ENCODE measurements at places on chromosomes 16 and 17.

DNA sequence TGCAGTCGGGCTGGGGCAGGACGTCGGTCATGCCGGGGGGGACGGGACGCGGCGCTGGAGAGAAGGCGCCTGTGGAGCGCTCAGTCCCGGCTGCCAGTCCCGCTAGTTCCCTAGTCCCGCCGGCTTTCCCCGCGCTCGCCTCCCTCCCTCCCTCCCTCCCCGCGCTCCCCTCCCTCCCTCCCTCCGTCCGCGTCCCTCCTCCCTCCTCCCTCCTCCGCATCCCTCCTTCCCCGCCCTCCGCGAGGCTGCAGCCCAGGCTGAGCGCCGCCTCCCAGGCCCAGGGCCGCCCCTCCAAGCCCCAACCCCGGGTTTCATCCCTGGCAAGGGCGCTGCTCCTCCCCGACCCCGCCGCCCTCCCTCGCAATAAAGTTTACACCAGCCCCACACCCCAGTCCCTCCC is 34.8 kb downstream of the TIMM22 start:
- DNase-seq, result no peak

DNA sequence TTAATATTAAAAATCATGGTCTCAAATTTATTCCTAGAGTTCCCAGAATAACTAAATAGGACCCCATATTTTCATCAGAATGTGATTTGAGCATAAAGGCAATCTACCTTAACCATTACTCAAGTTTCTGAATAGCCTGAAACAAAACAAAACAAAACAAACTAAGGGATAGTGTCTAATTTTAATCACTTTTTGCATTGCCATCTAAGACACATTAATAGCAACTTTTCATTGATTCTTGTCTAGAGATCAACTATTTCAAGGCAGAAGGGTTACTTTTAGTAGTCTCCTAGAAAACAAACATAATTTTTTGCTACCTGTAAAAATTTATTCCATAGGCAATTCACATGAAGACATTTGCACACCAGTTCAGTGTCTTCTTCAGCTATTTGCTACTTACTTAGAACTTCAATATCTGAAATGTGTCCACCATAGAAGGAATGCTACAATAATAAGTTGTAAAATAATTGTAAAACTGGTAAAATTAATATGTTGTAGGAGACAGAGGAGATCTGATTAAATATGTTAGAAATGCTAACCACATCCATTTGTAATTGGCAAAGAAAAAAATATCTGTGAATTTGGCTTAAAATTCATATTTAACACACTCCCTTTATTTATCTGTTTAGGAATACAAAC is 94.7 kb downstream of the SKAP1 start:
- DNase-seq, result no peak

DNA sequence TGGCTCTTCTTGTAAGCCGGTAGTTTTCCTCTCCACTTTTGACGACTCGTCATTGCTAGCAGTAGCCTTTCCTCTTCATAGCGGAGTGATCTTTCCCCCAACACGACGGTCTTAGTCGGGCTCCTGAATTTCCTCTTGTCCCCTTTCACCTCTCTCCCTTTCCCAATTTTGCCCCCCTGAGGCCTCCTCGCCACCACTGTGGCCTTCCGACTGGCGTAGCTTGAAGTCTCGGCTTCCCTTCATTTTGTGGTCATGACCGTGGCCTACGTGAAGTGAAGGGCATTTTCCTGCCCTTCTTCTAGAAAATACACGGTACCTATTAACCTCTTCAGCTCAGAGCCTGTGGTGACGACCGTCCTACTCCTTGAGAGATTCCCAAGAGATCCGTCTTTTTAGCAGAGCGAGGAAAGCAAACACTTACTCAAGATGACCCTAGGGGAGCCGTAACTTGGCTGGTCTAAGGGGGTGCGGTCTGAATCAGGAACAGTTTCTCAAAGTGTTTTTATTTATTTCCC is 787 bp downstream of the PRKAR1A start:
- no peak for DNase-seq

DNA sequence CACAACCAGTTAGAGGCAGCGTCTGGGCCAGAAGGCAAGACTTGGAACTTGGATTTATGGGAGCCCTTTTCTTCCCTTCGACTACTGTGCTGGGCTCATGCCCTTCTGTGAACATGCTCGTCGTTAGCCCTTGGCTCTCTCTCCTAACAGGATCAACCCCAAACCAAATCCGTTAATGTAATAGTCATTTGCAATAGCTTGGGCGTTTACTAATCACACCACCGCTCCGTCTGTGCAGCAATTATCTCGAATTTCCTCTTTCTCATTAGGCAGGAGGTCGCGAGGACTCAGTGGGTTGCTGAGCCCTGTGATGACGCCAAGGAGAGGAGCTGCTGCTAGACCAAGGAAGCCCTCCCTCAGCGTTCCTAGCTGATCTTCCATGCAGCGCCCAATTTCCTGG is 114.7 kb downstream of the ENGASE start:
- DNase-seq, result no peak

GRCh38 chr16:66846831-66847230 is 2.6 kb downstream of the CA7 start:
- DNase-seq, result no peak

DNA sequence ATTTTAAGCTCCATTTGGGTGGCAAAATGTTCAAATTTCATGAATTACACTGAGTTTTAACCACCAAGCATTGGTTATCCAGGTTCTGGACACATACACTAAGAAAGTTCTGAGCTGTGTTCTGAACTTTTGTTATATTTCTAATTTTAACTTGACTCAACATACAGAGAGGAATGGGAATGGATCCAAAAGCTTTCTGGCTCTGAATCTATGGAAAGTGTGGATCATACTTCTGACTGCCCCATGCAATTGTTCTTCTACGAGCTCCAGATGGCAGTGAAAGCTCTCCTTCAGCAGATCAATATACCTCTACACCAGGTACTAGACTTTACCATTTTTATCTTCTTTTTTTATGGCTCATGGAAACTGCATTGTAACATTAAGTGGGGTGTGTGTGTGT is 113.0 kb upstream of the NOG start:
- no peak for DNase-seq

DNA sequence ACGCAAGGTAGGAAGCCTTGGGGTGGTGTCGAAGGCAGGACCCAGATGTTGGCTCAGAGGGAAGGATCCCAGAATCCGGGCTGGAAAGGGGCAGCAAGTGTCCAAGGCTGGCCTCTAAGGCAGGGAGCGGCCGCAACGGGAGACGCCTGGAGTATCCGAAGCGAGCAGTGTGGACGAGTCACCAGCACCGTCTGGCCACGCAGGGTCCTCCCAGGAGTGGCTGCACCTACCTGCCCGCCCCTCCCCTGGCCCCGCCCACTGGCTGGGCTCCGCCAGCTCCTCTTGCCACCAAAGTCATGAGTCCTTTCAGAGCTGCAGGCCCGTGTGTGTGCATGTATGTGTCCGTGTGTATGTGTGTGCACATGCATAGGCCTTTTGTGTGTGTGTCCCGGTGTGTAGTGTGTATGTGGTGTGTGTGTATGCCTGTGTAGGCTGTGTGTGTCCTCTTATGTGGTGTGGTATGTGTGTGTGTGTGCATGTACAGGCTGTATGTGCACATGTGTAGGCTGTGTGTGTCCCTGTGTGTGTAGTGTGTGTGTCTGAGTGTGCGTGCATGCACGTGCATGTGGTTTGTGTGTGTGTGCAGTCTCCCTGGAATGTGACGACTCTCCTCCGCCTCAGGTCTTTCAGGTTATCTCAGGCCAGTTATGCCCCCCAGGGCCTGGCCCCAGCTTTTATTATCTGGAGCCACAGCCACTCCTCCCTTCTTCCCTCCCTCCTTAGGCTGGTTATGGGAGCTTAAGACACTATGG is at the start of gene PRSS8:
Gene PRSS8, minus strand, starts transcription at position 193 of the 752 bp plus-strand sequence. CDS start 229 bp downstream, outside the sequence.
- no peak for DNase-seq

DNA sequence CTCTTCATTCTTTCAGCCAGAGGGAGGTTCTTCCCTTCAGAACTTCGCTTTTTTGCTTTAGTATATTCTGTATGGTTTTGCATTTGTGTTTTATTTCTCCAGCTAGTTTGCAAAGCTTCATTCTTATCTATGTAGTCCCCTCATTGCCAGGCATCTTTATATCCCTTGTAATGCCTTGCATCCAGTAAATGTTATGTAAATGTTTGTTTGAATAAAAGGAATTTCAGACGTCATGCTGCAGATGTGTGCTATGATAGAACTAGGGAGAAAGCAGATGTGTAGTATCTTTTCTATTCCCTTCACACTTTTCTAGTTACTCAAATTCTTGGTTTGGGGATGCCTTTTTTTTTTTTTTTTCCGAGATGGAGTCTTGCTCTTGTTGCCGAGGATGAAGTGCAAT is 62.6 kb upstream of the RASL10B start:
- no peak for DNase-seq

DNA sequence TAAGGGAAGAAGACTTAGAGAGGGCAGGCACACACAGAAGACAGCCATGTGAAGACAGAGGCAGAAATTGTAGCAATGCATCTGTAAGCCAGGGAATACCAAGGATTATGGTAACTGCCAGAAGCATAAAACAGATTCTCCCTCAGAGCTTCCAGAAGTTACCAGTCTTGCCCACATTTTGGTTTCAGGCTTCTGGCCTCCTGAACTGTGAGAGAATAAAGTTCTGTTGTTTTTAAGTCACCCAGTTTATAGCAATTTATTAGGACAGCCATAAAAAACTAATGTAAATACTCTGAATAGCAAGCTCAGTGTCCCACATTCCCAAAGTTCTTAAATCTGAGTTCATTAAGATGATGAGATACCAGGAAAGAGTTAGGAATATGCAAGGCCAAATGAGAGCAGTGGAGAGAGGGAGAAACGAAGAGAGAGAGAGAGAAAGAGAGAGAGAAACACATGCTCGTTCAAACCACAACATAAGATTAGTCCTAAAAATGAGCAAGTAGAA is 123.4 kb downstream of the HS3ST3A1 start:
- no peak for DNase-seq

- no peak for DNase-seq
These were observed 81.5 kb upstream of the DHX40 start for GRCh38 chr17:59483860-59484259.

DNA sequence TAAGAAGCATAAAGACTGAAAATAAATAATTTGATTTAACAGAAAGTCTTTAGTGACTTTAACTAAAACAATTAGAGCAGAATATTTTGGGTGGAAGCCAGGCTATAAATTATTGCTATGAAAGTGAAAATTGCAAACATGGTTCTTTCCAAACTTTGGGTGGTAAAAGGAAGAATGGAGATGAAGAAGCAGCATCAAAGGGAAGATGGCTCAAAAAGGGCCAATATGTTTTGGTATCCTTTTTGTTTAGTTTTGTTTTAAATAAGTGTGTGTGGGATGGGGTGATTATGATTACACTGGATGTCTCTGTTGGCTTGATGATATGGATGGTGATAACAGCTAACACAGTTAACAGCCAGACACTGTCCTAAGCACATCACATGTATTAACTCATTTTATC is 153.7 kb downstream of the CYB561 start:
- no peak for DNase-seq

GRCh38 chr17:74289688-74290087 is 15.7 kb downstream of the DNAI2 start:
- DNase-seq, result no peak

GRCh38 chr16:67542464-67542863 is 13.8 kb downstream of the RIPOR1 start:
- DNase-seq, result no peak

DNA sequence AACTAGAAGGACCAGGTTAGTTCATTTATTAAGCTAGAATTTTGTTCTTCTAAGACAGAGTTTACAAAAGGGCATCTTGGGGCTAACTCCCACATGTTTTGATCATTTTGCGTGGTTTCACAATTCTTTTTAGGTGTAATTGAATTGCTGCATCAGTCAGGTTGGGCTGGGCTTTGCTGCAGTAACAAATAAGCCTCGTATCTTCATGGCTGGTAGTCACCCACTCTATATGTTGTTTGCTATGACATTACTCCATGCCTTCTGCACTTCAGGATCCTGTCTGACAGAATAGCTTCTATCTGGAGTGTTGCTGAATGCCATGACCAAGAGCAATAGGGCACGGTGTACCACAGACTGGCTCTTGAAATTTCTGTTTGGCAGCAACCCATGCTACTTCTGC is 10.6 kb upstream of the IRX3 start:
- no peak for DNase-seq

DNA sequence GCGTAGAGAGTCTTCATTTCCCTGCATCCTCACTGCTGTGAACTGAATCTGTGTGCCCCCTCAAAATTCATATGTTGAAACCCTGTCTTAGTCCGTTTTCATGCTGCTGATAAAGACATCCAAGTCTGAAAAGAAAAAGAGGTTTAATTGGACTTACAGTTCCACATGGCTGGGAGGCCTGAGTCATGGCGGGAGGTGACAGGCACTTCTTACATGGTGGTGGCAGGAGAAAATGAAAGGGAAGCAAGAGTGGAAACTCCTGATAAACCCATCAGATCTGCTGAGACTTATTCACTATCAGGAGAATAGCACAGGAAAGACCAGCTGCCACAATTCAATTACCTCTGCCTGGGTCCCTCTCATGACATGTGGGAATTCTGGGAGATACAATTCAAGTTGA is 3.1 kb upstream of the CCDC42 start:
- DNase-seq, result no peak

DNA sequence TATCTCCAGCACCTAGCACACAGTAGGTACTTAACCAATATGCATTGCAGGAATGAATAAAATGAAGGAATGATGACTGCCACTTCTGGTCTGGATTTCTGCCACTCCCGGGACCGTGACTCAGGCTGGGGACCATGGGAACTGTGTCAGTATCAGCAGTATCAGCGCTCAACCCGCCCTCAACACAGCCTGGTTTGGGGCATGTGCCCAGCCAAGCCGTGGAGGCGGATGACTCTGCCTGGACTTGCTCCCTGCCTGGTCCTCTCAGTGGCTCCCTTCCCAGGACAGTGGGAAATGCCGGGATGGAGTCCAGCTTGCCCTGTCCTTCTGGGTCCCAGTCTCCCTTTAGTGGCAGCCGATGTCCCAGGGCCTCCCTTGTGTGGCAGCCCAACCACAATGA is 55.1 kb downstream of the SRCIN1 start:
- no peak for DNase-seq

DNA sequence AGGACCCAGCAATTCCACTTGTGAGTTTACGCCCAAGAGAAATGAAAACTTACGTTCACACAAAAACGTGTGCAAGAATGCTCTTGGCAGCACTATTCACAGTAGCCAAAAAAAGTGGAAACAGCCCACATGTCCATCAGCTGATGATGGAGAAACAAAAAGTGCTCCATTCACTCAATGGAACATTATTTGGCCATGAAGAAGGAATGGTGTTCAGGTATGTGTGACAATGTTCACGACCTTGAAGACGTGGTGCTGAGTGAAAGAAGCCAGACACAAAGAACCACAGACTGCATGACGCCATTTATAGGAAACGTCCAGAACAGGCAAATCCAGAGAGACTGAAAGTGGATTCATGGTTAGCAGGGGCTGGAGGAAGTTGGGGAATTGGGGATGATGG is 84.9 kb downstream of the ZDHHC7 start:
- no peak for DNase-seq

- no peak for DNase-seq
These were observed 89.5 kb upstream of the BCAR1 start for GRCh38 chr16:75340741-75341491.

GRCh38 chr16:57115514-57116182 is 23.3 kb downstream of the CPNE2 start:
- no peak for DNase-seq

DNA sequence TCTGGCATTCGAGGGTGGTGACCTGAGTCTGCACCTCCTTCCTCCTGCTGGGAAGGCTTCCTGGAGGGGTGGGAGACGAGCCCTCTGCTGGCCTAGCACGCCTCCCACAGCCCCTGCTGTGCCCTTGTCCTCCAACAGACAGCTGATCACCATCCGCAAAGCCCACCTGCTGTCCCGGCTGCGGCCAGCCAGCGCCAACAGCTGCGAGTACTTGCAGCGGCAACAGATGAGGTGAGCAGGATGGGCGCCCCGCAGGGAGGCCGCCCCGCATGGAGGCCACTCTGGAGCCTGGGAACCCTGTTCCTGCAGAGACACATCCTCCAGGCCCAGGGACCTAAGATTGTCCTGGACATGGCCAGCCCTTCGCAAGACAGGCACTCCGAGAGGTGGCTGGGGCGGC is 21.6 kb downstream of the UBALD1 start:
- no peak for DNase-seq
